Activated naive CD4-positive, alpha-beta T cell treated with anti-CD3 and anti-CD28 coated beads, Interleukin-2, amount 10 ng/mL, durations not matched to agents 5 hours and 36 hours (primary cell): ENCODE measurements at places on chromosomes 11 and 22. TPM values are rescaled to one million over a fixed set of nuclear protein-coding genes. Genes with fewer than 3 reads are reported as not detected.

RIBC2 gene
- total RNA-seq: 7.8 TPM

OR52N4 gene
- 1.3 TPM for total RNA-seq

A4GALT gene
- total RNA-seq: not detected

MCAM gene
- total RNA-seq: 1.1 TPM

OR10A2 gene
- total RNA-seq: not detected

NNMT gene
- total RNA-seq: not detected

SHANK2 gene
- total RNA-seq: not detected

C11orf86 gene
- total RNA-seq: not detected

CDC45 gene
- 47.1 TPM for total RNA-seq

HMOX1 gene
- not detected for total RNA-seq

FJX1 gene
- total RNA-seq: 0.22 TPM

IGLL1 gene
- not detected for total RNA-seq

CHADL gene
- 0.34 TPM for total RNA-seq

RIMBP3C gene
- total RNA-seq: 1.1 TPM

KCNA4 gene
- not detected for total RNA-seq

SMTNL1 gene
- not detected for total RNA-seq

DRD4 gene
- 0.26 TPM for total RNA-seq

PTGDR2 gene
- total RNA-seq: 0.91 TPM

LARGE2 gene
- total RNA-seq: 0.33 TPM

TSPAN18 gene
- 67.5 TPM for total RNA-seq

FIBIN gene
- not detected for total RNA-seq

SIAE gene
- total RNA-seq: 7.8 TPM

BIK gene
- 2.3 TPM for total RNA-seq

MLC1 gene
- 0.68 TPM for total RNA-seq

OR2AT4 gene
- total RNA-seq: not detected

RTN4RL2 gene
- total RNA-seq: 0.30 TPM

BDNF gene
- total RNA-seq: not detected

SLC22A9 gene
- not detected for total RNA-seq

SLC15A3 gene
- 3.7 TPM for total RNA-seq

TMEM191B gene
- total RNA-seq: 0.43 TPM

SHANK3 gene
- not detected for total RNA-seq

CHRDL2 gene
- total RNA-seq: not detected

SORL1 gene
- total RNA-seq: 179 TPM

GGTLC3 gene
- not detected for total RNA-seq

P2RY2 gene
- total RNA-seq: not detected

BLID gene
- not detected for total RNA-seq

USH1C gene
- not detected for total RNA-seq

GNG3 gene
- not detected for total RNA-seq

RGL4 gene
- total RNA-seq: 23.7 TPM

NXPE2 gene
- total RNA-seq: not detected

CAPN5 gene
- 2.8 TPM for total RNA-seq

CCND1 gene
- total RNA-seq: 0.78 TPM

DSCAML1 gene
- total RNA-seq: not detected

ADSL gene
- 132 TPM for total RNA-seq

DDT gene
- 136 TPM for total RNA-seq

TENM4 gene
- total RNA-seq: not detected

PLEKHB1 gene
- 13.6 TPM for total RNA-seq

MMP8 gene
- not detected for total RNA-seq

UPK2 gene
- not detected for total RNA-seq

TMPRSS13 gene
- total RNA-seq: 1.7 TPM

SCYL1 gene
- total RNA-seq: 59.3 TPM

SLCO2B1 gene
- total RNA-seq: 0.08 TPM

ARHGAP8 gene
- not detected for total RNA-seq

TPBGL gene
- total RNA-seq: 0.41 TPM
